Stimulated activated CD8-positive, alpha-beta memory T cell treated with anti-CD3 and anti-CD28 coated beads, Interleukin-2, amount 100 ng/mL, for 1 hour (primary cell): ENCODE measurements at places on chromosomes 1 and 21.
A peak's percentile ranks its signal among the peaks of the same experiment; 100 is the strongest.

DNA sequence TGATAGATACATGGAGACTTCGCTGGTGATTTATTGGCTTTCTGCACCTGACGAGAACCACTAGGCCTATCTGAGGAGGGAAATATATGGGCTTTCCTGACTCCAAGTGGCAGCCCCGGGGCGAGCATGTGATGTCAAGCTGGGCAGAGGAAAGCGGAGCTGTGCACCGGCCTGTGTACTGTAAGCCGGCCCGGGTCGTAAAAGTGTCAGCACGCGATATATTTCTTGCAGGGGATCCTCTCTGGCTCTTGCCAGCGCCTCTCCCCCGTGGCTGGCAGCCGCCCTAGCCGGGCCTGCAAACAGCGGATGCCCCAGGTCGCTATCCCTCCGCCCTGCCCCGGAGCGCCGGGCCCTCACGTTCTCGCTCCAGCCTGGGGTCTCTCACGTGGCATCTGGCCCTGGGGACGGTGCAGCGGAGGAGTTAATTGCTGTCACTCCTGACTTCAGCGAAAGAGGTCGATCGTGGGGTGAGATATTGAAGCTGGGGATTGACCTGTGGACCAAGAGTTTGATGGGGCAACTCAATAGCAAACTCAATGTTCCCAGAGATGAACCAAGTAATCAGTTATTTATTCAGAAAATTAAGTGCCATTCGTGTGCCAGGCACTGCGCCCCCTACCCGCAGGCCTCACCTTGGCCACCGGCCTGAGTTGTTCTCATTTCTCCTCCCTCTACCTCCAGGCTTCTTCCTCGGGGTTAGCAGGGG lies 41.0 kb upstream of the HAO2 start:
- no peak for DNase-seq

DNA sequence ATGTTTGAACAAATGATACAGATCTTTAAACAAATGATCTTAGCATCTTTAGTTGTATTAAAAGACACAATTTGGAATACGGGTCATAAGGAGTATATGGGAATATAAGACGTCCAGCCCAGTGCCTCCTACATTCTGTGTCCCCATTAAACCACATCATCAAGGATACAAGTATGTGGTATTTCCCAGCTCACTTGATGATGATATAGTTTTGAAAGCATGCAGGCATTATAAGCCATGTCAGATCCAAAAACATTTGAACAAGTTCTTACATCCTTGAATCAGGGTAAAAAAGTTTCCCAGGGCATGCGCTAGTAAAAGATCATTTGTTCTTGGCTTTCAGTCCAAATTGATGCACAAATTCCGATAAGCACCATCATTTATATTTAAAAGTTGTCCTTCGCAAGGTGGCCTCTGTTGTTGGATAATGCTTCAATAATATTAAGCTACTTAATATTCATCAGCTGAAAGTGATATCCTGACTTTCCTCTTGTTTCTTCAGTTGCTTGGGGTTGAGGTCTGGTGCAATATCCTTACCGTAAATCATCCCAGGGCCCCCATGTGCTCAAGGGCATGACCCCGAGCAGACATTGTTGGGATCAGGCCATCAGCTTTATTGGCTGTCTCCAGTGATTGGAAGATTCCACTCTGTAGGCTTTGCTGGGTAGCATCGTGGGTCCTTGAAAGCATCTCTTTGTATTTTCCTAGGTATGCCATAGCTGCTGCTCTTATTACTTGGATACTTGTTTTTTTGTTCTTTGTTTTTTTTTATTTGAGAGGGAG lies 61.8 kb downstream of the CENPF start:
- no peak for DNase-seq

DNA sequence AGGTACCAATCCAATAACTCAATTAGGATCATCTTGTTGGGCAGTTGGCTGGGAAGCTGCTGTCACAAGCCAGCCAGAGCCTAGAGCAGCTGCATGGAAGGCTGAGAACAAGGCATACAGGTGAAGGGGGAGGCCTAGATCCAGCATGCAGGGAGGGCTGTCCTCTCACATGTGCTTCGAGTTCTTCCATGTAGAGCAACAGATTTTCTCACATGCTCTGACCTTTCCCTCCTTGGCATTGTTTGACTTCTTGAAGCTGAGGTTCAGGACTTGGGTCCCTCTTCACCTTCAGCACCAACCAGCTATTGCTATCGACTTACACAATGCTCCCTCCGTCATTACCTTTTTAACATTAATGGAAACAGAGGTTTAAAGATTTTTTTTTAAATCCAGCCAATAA lies 257.7 kb downstream of the ATG4C start:
- DNase-seq, result no peak

GRCh38 chr1:83822208-83822607 lies 176.7 kb downstream of the TTLL7 start:
- no peak for DNase-seq

DNA sequence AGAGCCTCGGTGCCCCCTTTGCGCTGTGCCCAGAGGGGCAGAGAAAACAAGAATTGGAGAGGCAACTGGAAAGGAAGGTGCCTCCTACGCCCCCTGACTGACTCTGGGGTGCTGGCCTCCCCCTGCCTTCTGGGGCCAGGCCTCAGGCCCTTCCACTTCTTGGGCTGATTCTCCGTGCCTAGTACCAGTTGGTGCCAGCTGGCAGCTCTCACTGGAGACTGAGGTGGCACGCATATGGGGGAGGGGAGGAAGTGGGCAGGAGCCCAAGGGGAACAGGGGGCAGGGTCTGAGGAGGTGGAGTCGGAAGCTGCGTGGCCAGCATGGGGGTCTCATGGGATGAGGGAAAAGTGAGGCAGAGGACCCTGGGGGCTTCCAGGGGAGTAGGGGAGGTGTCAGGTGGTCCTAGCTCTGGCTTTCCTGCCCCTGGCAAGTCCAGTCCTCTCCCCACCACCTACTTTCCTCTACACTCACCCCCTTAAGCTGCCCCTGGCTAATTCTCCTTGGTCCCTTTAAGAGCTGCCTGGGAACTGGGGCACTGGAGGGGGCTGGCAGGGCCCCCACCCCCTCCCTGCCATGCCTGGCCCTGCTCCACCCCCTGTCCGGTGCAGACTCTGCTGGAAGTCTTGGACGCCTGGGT lies 6.5 kb upstream of the SEMA4A start:
- no peak for DNase-seq

GRCh38 chr21:41108668-41109585 lies 59.0 kb upstream of the BACE2 start:
- no peak for DNase-seq

- no peak for DNase-seq
These were observed 792.3 kb upstream of the ADAMTS5 start for GRCh38 chr21:27759091-27759659.

- peak; percentile 83 for DNase-seq
These were observed at the start of gene ZFP69B for GRCh38 chr1:40449684-40450494. Gene ZFP69B (plus strand): TSS chr1:40450476. CDS start chr1:40450962, 486 bp downstream.

DNA sequence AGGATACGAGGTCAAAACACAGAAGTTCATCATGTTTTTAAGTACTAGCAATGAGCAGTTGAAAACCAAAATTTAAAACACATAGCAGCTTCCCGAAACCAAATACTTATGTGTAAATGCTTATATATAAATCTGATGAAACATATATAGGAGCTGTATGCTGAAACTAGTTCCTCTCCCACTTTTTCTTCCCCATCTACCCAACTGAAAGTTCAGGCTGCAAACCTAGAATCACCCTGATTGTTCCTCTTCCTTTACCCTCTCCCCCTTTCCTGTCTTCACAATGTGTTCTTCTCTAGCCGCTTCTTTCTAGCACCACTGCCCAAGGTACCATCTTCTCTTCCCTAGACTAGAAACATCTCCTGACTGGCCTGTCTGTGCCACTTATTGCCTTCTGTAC lies 90.6 kb downstream of the ST3GAL3 start:
- DNase-seq, result no peak

- no peak for DNase-seq
These were observed 6.6 kb downstream of the SCAF4 start for GRCh38 chr21:31725202-31725839.
